ENCODE measurements at places on chromosomes 3 and 15. TPM values are rescaled to one million over a fixed set of nuclear protein-coding genes. Genes with fewer than 3 reads are reported as not detected.

ONECUT1 gene
- not detected for total RNA-seq

SLC27A2 gene
- not detected for total RNA-seq

SMAD6 gene
- total RNA-seq = 6.9 TPM

OSTN gene
- total RNA-seq = not detected

GRCh38 chr3:107683447-107683846, 160.7 kb downstream of the BBX start:
- H3K4me1 ChIP-seq = peaks cover 20% of the 10 kb centered on the region
- no peak for DNase-seq
- no peak overlapping the region for H3K27ac ChIP-seq
- no peaks in the 10 kb centered on the region for H3K27me3 ChIP-seq
- H3K4me3 ChIP-seq = no peak overlapping the region
- no peaks in the 10 kb centered on the region for H3K36me3 ChIP-seq
